ENCODE measurements at places on chromosomes 3 and 15. TPM values are rescaled to one million over a fixed set of nuclear protein-coding genes. Genes with fewer than 3 reads are reported as not detected.

SERINC4 gene
- not detected for total RNA-seq

EBLN2 gene
- total RNA-seq = 0.78 TPM

ZDHHC23 gene
- total RNA-seq = 0.48 TPM

AP3S2 gene
- total RNA-seq = 33.1 TPM

SH2D7 gene
- total RNA-seq = not detected

MNS1 gene
- total RNA-seq = 0.53 TPM

ITIH4 gene
- total RNA-seq = 0.29 TPM

SCN11A gene
- total RNA-seq = 0.23 TPM

HTR3E gene
- not detected for total RNA-seq

VEPH1 gene
- total RNA-seq = 80.8 TPM

P3H2 gene
- 41.9 TPM for total RNA-seq

HYAL1 gene
- total RNA-seq = 1.2 TPM

HACD3 gene
- total RNA-seq = 70.9 TPM

PPARG gene
- 6.6 TPM for total RNA-seq

CYP1A2 gene
- not detected for total RNA-seq

CAPN3 gene
- 4.1 TPM for total RNA-seq

SATB1 gene
- 13.3 TPM for total RNA-seq

POLQ gene
- total RNA-seq = 1.6 TPM

Measured in glomerular endothelial cell (primary cell).